NCI-H2081 treated with DMSO at 0.1 percent for 48 hours (cell line): ENCODE measurements at places on chromosomes 13 and 19.

GRCh38 chr13:80251403-80251802, 89.5 kb downstream of the SPRY2 start:
- DNase-seq = no peak

GRCh38 chr13:67353941-67354340, 123.8 kb upstream of the PCDH9 start:
- no peak for DNase-seq

DNA sequence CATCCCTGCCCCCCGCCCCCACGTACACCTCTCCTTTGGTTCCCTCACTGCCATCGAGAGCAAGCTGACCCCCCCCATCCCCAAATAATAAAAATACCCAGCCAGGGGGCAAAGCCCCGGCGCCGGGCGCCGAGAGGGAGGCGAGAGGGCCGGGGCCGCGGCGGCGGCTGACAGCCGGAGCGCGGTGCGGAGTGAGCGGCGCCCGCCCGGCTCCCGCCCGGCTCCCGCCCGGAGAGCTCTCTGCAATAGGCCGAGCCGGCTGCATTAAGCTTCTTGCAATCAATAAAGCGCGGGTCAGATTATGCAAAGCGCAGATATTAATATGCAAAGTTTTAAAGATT, 40.9 kb downstream of the DEDD2 start:
- DNase-seq = no peak

GRCh38 chr19:13092606-13093235, 9.9 kb downstream of the LYL1 start:
- no peak for DNase-seq

DNA sequence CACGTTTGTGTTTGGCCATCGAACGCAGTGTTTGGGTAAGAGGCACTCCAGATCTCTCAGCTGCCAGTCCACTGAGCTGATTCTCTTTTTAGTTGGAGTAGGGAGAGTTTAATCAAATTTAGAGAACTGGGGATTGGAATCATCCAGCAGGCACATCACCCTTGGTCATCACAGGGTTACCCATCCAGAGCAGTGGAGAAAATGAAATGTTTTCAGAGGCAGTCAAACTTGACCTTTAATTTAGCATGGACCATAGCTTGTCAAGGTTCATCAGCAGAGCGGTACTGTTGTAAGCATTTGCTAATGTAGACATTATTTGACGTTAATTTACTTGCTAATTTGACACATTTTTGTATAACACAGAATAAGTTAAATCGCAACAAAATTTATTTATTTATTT, 18.4 kb upstream of the FRY start:
- no peak for DNase-seq

DNA sequence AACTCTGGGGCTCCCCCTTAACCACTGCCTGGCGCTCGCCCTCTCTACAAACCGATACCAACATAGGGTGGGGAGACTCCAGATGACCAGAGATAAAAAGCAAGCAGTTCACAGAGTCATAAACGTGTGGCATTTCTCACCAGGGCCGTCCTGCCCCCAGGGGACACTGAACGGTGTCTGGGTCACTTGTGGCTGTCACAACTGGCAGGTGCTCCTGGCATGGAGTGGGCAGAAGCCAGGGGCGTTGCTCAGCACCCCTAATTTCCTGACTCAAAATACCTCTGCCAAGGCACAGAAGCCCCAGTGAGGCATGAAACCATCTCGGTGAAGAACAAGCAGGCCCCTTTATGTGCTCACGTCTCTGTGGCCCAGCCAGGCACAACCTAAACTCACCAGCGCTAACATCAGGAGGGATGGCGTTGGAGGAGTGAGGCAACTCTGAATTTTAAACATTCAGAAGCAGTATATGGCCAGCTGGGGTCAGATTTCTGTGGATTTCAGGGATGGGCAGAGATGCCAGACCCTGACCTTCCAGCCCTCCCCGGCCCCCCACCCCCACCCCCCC, 1.8 kb downstream of the PIP5K1C start:
- no peak for DNase-seq

GRCh38 chr13:112473818-112474217, 97.7 kb downstream of the SPACA7 start:
- no peak for DNase-seq

GRCh38 chr13:25180775-25181537, 8.9 kb upstream of the AMER2 start:
- DNase-seq = no peak

DNA sequence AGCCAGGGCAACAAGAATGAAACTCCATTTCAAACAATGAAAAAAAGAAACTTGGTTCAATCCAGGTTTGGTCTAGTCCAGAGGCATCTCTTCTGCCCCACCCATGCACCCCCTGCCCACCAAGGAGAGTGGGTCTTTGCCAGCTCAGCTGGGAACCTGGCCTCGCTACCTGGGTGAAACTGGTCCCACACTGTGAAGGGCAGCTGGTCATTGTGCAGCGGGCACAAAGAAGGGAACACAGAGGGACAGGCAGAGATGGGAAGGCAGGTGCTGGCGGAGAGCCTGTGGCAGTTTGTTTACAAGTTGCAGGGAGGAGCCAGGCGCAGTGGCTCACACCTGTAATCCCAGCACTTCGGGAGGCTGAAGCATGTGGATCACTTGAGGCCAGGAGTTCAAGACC, 50.2 kb downstream of the CPAMD8 start:
- no peak for DNase-seq

DNA sequence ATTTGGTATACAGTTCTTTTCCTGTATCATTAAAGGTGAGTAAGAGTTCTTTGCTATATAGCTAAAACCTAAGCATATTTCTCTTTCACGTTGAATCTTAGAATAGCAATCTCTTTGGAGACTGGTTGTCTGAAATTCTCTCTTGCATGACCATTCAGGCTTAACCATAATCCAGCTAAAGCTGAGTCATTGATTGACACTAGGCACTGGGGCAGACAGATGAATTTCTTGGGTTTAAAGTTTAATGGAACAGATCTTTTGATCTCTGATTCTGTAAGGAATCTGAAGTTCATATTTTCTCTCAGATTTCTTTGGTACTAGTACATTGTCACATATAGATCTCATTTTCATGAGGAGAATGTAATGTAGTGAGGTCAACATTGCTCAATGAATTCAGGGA, 397.3 kb upstream of the MIR17HG start:
- no peak for DNase-seq

GRCh38 chr13:32748305-32748704, 162.1 kb downstream of the PDS5B start:
- DNase-seq = no peak

GRCh38 chr19:48290771-48291488, 21.0 kb downstream of the ZNF114 start:
- no peak for DNase-seq

- no peak for DNase-seq
Measured at GRCh38 chr19:39448271-39448670, 2.9 kb downstream of the SUPT5H start.

DNA sequence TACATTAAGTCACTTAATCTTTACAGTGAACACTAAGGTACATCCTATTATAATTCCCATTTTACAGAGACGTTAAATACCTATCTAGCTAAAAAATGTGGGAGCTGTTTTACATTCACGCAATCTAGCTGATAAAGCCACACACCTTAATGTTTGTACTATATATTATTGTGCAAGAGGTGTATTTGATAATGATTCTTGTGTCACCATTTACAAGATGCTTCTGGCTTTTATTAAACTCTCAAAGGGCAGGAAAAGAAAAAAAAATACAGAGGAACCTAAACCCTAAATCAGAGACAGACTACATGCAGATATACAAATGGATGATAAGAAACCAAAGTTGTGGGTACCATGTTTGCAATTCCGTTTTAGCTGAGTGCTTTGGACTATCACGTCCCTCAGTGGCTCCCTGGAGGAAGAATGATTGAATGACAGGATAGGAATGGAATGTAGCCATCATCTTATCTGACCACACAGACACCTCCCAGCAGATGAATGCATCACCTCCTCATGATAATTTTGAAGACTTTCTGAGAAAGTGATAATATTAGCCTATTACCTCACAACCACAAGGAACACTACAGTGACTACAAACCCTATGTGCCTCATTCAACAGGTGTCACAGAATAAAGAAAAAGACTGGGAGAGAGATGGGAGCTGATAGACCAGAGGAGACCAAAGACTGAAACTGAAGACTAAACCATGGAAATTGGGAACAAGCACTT, 230.5 kb upstream of the SERP2 start:
- no peak for DNase-seq

DNA sequence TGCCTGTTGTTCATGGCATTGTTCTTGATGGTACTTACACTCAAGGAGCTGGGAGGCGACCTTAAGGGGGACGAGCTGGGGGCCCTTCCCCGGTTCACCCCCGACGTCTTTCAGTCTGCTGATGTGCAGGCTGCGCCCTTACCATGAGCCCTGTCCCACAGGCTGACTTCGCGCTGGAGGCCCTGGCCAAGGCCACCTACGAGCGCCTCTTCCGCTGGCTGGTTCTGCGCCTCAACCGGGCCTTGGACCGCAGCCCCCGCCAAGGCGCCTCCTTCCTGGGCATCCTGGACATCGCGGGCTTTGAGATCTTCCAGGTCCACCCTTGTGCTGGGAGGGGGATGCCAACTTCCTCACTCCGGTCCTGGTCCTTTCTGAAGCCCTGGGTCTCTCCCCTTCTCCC, 45.4 kb downstream of the MYH14 start:
- DNase-seq = no peak

DNA sequence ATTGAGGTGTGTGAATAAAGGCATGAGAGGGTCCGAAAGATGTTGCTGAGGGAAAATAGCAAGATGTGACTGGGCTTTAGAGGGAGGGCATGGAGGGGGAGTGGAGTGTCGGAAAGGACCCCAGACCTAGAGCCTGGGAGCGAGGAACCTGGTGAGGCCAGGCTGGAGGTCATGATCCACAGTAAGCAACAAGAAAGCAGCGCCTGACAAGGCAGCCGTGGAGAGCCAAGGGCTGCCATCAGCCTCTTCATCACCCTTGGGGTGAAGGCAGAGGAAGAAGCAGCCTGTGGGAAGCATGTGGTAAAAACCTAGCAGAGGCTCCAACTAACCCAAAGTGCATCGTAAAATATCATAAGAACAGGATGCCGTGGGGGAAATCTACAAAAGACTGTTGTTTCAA, 162.8 kb upstream of the SOX1 start:
- DNase-seq = no peak

- DNase-seq = no peak
Measured at GRCh38 chr19:12751635-12752034, at the start of gene BEST2. Gene BEST2 (plus strand): TSS chr19:12751791. CDS start chr19:12752593, 802 bp downstream.

DNA sequence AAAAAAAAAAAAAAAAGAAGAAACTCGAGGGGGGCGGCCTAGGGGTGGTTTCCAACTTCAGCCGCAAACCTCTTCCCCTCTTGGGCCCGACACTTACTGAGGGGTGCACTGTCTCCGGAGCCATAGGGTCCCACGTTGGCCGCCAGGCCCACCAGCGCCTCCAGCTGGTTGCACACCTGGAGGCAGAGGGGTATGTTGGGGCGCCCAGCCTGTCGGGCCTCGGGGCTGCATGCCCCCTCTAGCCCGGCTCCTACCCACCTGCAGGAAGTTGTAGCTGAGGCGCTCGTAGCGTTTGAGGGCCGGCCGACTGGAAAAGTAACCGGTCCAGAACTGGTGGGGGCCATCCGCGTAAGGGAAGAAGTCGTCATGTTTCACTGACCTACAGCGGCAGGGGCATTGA, 8.6 kb downstream of the MAN2B1 start:
- DNase-seq = no peak

DNA sequence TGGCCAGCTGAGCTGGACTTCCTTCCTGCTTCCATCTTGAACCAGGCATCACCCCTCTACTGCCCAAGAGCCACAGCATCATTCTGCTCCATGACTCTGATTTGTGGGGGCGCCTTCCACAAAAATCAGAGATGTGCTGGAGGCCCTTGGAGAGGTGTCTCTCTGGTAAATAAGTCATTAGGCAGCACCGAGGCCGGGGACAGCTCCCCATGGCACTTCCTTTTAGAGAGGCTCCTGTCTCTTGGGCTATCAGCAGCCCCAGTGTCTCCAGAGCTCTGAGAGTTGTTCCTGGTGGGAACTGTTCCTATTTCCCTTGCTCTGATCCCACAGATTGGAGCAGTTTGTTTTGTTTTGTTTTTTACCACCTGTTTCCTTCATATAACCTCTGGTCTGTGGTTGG, 19.9 kb downstream of the NWD1 start:
- no peak for DNase-seq

DNA sequence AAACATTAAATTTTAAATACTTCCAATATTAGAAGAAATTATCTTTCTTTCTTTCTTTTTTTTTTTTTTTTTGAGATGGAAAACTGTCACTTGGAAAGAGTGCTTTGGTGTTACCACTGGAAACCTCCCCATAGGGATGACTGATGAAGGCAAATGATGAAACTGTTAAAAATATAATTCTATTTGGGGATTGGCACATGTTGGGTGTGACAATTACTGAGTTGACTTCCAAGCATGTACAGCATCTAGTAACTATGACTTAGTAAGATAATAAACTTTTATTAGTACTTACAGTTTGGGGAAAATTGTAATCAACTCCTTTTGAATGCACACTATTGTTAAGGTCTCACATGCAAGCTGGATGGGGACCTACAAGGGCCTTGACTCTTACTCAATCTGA, 592.5 kb downstream of the KCTD12 start:
- DNase-seq = no peak

GRCh38 chr13:72495681-72496080, 231.7 kb downstream of the MZT1 start:
- DNase-seq = no peak

DNA sequence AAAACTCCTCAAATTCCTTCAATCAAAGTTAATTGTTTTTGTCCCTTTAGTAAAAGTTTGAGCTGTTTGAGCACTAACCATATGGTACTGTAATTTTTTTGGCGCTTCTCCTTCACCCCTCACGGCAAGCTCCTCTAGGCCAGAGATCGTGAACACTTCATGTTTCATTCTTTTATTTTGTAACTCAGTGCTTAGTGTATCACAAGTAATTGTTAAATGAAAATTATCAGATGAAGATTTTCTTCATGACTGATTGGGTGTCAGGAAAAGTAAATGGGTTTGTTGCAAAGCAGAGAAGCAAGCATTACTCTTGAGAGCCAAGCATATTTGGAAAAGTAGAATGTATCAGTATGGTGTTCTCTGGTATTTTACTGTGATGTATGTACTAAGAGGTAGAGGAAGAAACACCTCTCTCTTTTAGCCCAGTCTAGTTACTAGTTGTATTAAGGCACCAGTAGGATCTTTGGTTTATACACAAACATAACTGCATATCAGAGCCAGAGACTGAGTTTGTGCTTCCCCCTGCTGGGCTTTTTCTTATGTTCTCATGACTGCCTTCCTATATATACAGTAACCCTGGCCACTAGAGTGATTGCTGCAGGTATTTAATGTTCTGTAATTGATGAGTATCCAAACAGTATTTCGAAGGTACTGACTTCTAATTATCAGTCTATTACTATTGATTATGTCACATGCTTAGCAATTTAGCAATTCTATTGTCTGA, 202.3 kb upstream of the KLHL1 start:
- DNase-seq = peak; percentile 43

- no peak for DNase-seq
Measured at GRCh38 chr13:27450921-27451471, 632 bp upstream of the MTIF3 start.
